ENCODE measurements at places on chromosomes 2 and 18.

GRCh38 chr2:241363426-241363825 is 7.3 kb downstream of the FARP2 start:
- peak; percentile 21 for DNase-seq

GRCh38 chr18:62312851-62313250 is 12.3 kb upstream of the TNFRSF11A start:
- DNase-seq, result no peak

- DNase-seq, result no peak
Measured at GRCh38 chr2:88626171-88627054, 851 bp downstream of the EIF2AK3 start.

- DNase-seq, result no peak
Measured at GRCh38 chr18:5879479-5879882, 15.8 kb downstream of the TMEM200C start.

DNA sequence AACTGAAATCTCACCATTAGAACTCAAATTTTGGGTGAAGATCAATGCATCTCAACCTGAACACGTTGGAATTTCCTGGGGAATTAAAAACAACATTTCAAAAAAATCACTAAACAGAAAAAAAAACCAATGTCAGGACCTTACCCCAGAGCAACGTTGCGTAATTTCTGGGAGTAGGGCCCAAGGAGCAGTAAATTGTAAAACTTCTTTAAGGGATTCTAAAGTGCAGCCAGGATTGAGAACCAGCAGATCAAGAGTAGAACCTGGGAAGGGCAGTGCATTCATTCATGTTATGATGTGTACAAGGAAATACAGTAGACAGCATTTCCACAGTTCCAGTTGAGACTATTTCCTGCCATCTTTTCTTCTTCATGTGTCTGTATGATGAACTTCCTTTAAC is 56.9 kb downstream of the RHBDD1 start:
- DNase-seq, result no peak

GRCh38 chr2:240451108-240451611 is 15.7 kb downstream of the GPC1 start:
- no peak for DNase-seq

GRCh38 chr2:124520953-124521352 is 495.9 kb downstream of the CNTNAP5 start:
- no peak for DNase-seq

- no peak for DNase-seq
Measured at GRCh38 chr2:169771612-169772011, 27.1 kb upstream of the SSB start.

GRCh38 chr2:62814123-62814522 is 108.6 kb downstream of the EHBP1 start:
- DNase-seq, result no peak

GRCh38 chr2:215352602-215353001 is 40.7 kb downstream of the ATIC start:
- no peak for DNase-seq

GRCh38 chr18:34364699-34365098 is 140.0 kb upstream of the NOL4 start:
- DNase-seq, result no peak

GRCh38 chr18:78725426-78725825 is 254.2 kb upstream of the SALL3 start:
- no peak for DNase-seq

- no peak for DNase-seq
Measured at GRCh38 chr2:136167721-136168475, 49.9 kb upstream of the CXCR4 start.

- DNase-seq, result no peak
Measured at GRCh38 chr2:34980689-34981088, 1374.9 kb upstream of the CRIM1 start.

Measured in NCI-H2029 (cell line).